ENCODE measurements at places on chromosomes 3 and 15. TPM values are rescaled to one million over a fixed set of nuclear protein-coding genes. Genes with fewer than 3 reads are reported as not detected.

The PPARG gene
- 23.0 TPM for total RNA-seq

The EFCAB12 gene
- total RNA-seq = 0.15 TPM

DNA sequence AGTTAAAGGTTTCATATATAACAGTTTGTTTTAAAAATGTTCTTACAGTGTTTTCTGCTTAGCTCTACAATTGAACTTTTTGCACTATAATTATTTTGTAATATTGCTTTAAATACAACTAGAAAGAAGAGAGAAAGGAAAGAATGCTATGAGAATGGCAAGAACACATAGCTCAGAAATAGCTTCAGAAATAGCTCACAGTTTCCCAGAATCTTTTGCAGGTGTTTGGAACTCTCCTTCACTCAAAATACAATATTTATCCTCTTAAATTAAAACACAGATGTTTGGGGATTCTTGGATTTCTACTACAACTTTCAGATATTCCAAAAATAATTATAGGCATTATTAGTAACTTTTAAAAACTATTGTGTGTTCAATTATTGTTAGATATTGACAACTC is 658.0 kb upstream of the DPPA4 start:
- no peak overlapping the region for H3K4me3 ChIP-seq
- no peak for DNase-seq
- H3K27ac ChIP-seq = no peak overlapping the region

The CTSH gene
- total RNA-seq = 60.6 TPM

DNA sequence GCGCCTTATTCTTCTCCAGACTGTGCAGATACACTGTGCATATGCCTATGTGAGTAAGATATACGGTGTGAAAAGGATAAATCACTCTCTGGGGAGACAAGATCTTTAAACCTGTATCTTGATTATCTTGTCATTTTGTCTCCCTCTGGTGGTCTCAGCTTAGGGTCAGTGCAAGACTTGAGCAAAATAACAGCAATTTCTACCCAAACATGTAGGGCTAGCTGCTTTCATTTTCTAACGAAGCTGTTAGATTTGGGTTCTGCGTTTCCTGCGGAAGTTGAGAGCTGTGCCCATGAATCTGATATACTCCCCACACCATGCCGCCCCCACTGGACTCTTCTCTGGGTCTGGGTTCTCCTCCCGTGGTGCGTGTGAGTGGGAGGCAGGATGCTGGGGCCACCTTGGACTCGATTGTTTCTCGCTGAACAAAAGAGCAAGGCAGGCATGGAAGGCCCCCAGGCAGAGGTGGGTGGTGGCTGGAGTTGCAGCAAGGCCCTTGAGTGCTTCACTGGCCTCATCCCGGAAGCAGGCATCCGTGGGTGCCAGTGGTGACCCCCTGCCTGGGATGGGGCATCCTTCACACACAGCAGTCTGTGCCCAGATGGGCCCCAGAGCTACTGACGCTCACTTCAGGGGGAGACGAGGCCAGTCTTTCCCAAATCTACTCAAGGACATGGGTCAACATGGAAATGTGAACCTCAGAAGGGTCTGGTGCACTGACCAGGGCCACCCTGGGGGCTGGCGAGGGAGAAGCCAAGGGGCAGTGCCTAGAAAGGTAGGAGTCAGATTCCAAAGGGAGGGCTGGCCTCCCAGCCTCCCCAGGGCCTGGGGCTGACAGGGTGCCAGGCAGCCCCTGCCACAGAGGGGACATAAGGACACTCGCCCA is 179.6 kb downstream of the NSMCE3 start:
- no peak overlapping the region for H3K4me3 ChIP-seq
- H3K27me3 ChIP-seq = no peaks in the 10 kb centered on the region
- DNase-seq = no peak
- no peaks in the 10 kb centered on the region for H3K4me1 ChIP-seq
- H3K36me3 ChIP-seq = no peaks in the 10 kb centered on the region

GRCh38 chr3:50657816-50658215 is 16.9 kb upstream of the DOCK3 start:
- H3K36me3 ChIP-seq = no peaks in the 10 kb centered on the region
- no peak overlapping the region for H3K4me3 ChIP-seq
- H3K4me1 ChIP-seq = peaks cover 2% of the 10 kb centered on the region

The LMAN1L gene
- 0.19 TPM for total RNA-seq

GRCh38 chr3:14441240-14441919 is 39.0 kb downstream of the SLC6A6 start:
- DNase-seq = peak; percentile 50
- H3K4me1 ChIP-seq = peaks cover 50% of the 10 kb centered on the region
- peaks cover 20% of the 10 kb centered on the region for H3K36me3 ChIP-seq
- no peaks in the 10 kb centered on the region for H3K27me3 ChIP-seq
- H3K27ac ChIP-seq = no peak overlapping the region

GRCh38 chr15:81776976-81777375 is 268.8 kb downstream of the MEX3B start:
- H3K4me1 ChIP-seq = no peaks in the 10 kb centered on the region
- H3K27ac ChIP-seq = no peak overlapping the region
- DNase-seq = no peak
- no peaks in the 10 kb centered on the region for H3K36me3 ChIP-seq
- no peaks in the 10 kb centered on the region for H3K27me3 ChIP-seq

GRCh38 chr15:49115062-49115461 is 40.3 kb downstream of the COPS2 start:
- H3K36me3 ChIP-seq = peaks cover 23% of the 10 kb centered on the region
- H3K27me3 ChIP-seq = no peaks in the 10 kb centered on the region
- no peaks in the 10 kb centered on the region for H3K4me1 ChIP-seq
- H3K4me3 ChIP-seq = no peak overlapping the region

DNA sequence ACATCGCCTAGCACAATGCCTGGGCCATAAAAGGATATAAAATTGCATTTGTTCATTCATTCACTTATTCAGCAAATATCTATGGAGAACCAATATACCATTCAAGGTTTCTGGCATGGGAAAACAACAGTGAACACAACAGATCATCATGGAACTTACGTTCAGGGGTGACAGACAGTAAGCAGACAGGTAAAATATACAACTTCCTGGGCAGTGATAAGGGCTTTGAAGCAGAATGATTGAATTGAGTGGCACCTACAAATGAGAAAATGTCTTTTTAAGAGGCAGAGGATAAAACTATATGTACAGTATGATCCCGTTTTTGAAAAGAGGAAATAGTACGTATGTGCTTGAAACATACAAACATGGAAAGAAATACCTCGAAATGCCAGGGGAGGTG is 39.2 kb downstream of the CMTM7 start:
- peaks cover 7% of the 10 kb centered on the region for H3K4me1 ChIP-seq
- no peak overlapping the region for H3K4me3 ChIP-seq
- no peak overlapping the region for H3K27ac ChIP-seq
- no peaks in the 10 kb centered on the region for H3K27me3 ChIP-seq
- H3K36me3 ChIP-seq = no peaks in the 10 kb centered on the region

- DNase-seq = no peak
- no peak overlapping the region for H3K27ac ChIP-seq
- no peak overlapping the region for H3K4me3 ChIP-seq
- H3K4me1 ChIP-seq = no peaks in the 10 kb centered on the region
- H3K36me3 ChIP-seq = no peaks in the 10 kb centered on the region
- no peaks in the 10 kb centered on the region for H3K27me3 ChIP-seq
These were observed 168.6 kb downstream of the SEMA6D start for GRCh38 chr15:47885920-47886319.

DNA sequence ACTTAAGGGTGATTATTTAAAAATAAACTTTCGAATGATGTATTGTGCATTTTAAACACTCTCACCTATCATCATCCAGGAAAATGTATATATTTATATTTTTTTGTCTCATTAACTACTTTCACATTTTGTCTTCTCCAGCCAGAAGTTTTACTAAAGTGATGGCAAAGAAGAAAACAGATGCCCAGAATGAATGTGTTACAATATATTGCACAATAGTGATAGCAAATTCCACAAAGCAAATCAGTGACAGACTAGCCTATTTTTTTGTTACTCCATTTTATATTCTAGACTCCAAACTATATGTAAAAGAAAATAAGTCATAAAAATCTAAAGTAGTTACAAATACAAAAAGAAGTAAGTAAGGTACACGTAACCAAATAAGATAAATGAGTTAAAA is 414.7 kb downstream of the EPHA3 start:
- H3K36me3 ChIP-seq = no peaks in the 10 kb centered on the region
- no peaks in the 10 kb centered on the region for H3K27me3 ChIP-seq
- H3K27ac ChIP-seq = no peak overlapping the region
- no peak for DNase-seq

- H3K4me3 ChIP-seq = no peak overlapping the region
- peaks cover 7% of the 10 kb centered on the region for H3K4me1 ChIP-seq
- H3K27ac ChIP-seq = peak overlapping the region; percentile 40
- DNase-seq = peak; percentile 50
- no peaks in the 10 kb centered on the region for H3K27me3 ChIP-seq
These were observed 12.4 kb upstream of the CCDC80 start for GRCh38 chr3:112653209-112653871.

The FMN1 gene
- 10.6 TPM for total RNA-seq

- no peak overlapping the region for H3K27ac ChIP-seq
- H3K36me3 ChIP-seq = no peaks in the 10 kb centered on the region
- no peaks in the 10 kb centered on the region for H3K27me3 ChIP-seq
- no peaks in the 10 kb centered on the region for H3K4me1 ChIP-seq
These were observed 462.0 kb upstream of the ATP11B start for GRCh38 chr3:182331341-182331740.

DNA sequence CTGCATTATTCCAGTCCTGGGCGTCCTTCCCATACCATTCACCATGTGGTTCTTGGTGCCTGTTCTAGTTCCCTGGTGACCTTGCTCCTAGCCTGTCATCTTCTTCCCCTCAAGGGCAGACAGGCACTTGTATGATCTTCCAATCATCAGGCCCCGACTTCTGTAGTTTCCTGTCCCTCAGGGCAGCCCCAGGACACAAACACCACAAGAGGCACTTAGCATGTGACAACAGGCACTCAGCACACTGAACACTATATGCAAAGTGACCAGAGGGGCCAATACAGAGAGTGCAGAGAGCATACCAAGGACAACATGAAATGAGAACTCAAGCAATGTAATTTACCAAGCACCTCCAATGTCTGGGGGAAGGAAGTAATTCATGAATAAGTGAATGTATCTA is 17.9 kb downstream of the TMEM40 start:
- H3K4me1 ChIP-seq = peaks cover 6% of the 10 kb centered on the region
- H3K27ac ChIP-seq = peak overlapping the region; percentile 5
- H3K36me3 ChIP-seq = no peaks in the 10 kb centered on the region
- no peak for DNase-seq

- H3K4me1 ChIP-seq = peaks cover 21% of the 10 kb centered on the region
- no peak for DNase-seq
- H3K4me3 ChIP-seq = no peak overlapping the region
- H3K27me3 ChIP-seq = no peaks in the 10 kb centered on the region
- H3K27ac ChIP-seq = peak overlapping the region; percentile 13
- peaks cover 62% of the 10 kb centered on the region for H3K36me3 ChIP-seq
These were observed 29.3 kb downstream of the CTSH start for GRCh38 chr15:78915341-78916087.

GRCh38 chr3:13879946-13880810 is at the start of gene WNT7A:
TSS of gene WNT7A (minus strand) at chr3:13880071. CDS start at chr3:13879816, 255 bp downstream.
- no peaks in the 10 kb centered on the region for H3K36me3 ChIP-seq
- no peaks in the 10 kb centered on the region for H3K4me1 ChIP-seq

DNA sequence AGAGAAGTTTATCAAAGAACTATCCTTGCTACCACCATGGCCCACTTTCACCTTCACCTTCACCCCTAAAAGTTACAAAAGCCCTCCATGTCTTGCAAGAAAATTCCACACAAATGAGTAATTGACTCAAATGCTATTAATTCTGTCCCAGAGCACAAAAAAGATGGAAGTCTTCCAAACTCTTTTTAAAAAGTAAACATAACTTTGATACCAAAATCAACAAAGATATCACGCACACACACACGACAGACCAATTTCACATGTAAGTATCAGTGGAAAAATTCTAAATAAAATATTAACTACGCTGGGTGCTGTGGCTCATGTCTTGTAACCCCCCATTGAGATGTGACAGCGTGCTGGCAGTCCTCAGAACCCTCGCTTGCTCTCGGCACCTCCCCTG is 1.1 kb upstream of the MCCC1 start:
- no peak for DNase-seq
- no peaks in the 10 kb centered on the region for H3K27me3 ChIP-seq

DNA sequence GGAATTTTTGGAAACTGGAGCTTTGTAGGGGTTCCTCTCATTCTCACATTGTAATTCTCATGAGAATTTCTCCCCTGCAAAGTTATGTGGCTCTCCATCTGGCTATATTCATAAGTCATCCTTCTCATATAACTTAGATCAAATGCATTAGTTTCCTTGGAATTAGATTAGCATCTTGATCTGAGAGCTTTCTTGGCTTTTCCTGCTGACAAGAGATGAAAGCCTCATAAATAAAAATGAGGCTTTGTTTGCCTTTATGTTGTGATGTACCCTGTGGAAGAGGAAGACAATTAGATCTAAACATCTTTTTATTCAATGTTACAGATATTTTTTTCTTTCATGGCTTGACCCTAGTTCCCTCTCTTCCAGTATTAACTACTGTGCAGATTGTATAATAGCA is 165.4 kb upstream of the ZPLD1 start:
- DNase-seq = no peak
- H3K27ac ChIP-seq = no peak overlapping the region
- H3K27me3 ChIP-seq = no peaks in the 10 kb centered on the region
- H3K36me3 ChIP-seq = no peaks in the 10 kb centered on the region

- DNase-seq = no peak
- no peaks in the 10 kb centered on the region for H3K4me1 ChIP-seq
- no peak overlapping the region for H3K27ac ChIP-seq
- H3K27me3 ChIP-seq = peaks cover 46% of the 10 kb centered on the region
These were observed 45.5 kb downstream of the ZIC4 start for GRCh38 chr3:147360646-147361453.

GRCh38 chr3:8325306-8325705 is 176.3 kb upstream of the LMCD1 start:
- no peaks in the 10 kb centered on the region for H3K27me3 ChIP-seq
- H3K27ac ChIP-seq = no peak overlapping the region
- no peak for DNase-seq
- H3K4me1 ChIP-seq = no peaks in the 10 kb centered on the region
- no peak overlapping the region for H3K4me3 ChIP-seq

DNA sequence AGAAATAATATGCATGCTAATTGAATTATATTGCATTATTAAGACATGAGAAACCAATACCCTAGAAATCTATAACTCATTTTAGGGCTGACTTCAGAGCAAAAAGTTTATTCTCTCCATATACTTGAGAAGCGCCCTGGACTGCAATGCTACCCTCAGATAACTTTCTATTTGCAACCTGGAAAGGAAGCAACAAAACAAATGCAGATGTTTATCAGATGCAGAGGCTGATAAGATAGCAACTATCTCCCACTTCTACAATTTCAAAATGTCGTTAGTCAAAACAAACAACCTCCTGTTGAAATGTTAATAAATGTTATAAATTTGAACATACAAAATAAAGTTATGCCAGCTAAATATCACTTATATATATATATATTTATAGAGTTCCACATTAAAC is 34.8 kb downstream of the HES1 start:
- H3K4me1 ChIP-seq = peaks cover 20% of the 10 kb centered on the region
- no peak overlapping the region for H3K4me3 ChIP-seq
- no peak for DNase-seq

The ERICH6 gene
- total RNA-seq = 0.54 TPM

- H3K36me3 ChIP-seq = no peaks in the 10 kb centered on the region
- peak overlapping the region; percentile 54 for H3K27ac ChIP-seq
- DNase-seq = peak; percentile 37
- H3K4me3 ChIP-seq = no peak overlapping the region
- peaks cover 5% of the 10 kb centered on the region for H3K4me1 ChIP-seq
These were observed 333.4 kb downstream of the THSD4 start for GRCh38 chr15:71448688-71449114.

The LOXL1 gene
- total RNA-seq = 20.7 TPM

GRCh38 chr15:52344592-52344991 is 49.0 kb upstream of the MYO5C start:
- no peaks in the 10 kb centered on the region for H3K4me1 ChIP-seq
- no peaks in the 10 kb centered on the region for H3K27me3 ChIP-seq
- no peaks in the 10 kb centered on the region for H3K36me3 ChIP-seq
- H3K4me3 ChIP-seq = no peak overlapping the region
